ENCODE measurements at places on chromosomes 1 and 21. TPM values are rescaled to one million over a fixed set of nuclear protein-coding genes. Genes with fewer than 3 reads are reported as not detected.

Gene MTARC1
- not detected for polyA plus RNA-seq

GRCh38 chr1:248828845-248829244 lies 3.1 kb upstream of the SH3BP5L start:
- DNase-seq = peak; percentile 86

Gene SDCCAG8
- polyA plus RNA-seq = 17.4 TPM

GRCh38 chr1:39269791-39270342 lies 65.4 kb downstream of the MACF1 start:
- no peak for DNase-seq

Gene HTR6
- polyA plus RNA-seq = not detected

DNA sequence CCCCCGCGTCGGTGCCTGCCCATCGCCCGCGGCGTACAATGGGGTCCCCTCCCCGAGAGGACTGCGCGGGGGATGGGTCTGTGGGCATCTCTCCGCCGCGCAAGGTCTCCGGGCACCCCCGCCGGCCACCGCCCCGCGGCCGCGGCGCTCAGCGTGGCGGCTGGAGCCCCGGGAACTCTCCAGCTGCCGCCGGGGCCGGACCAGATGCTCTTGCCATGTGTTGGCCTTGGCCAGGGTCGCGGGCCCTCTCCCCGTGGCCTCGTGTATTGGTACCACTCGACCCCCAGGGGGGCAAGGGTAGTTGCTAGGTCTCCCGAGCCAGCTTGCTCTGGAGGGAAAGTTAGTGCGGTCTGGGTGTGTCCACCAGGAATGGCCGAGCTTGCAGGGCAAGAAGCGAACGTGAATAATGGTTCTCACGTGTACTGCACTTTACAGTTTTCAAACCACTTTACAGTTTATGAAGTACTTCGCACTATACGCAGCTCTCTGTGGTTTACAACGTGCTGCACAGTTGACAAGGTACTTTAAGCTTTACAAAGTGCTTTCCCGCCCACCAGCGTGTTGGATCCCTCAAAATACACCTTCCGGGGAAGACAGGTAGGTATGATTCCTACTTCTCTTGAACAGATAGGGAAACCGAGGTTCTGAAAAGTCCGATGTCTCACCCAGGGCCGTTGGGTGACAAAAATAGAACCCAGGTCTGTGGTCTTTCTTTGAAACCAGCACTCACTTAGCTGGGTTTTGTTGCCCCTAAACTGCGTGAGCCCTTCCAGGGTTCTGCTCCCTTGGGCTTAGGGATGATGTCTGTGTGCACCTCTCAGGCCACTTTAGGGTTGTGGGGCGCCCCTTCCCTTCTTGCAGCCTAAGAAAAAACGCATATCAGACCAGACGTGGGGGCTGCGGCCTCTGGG lies 1.2 kb downstream of the EPHB2 start:
- DNase-seq = no peak

- no peak for DNase-seq
These were observed 400 bp upstream of the PGBD2 start for GRCh38 chr1:248905662-248906008.

DNA sequence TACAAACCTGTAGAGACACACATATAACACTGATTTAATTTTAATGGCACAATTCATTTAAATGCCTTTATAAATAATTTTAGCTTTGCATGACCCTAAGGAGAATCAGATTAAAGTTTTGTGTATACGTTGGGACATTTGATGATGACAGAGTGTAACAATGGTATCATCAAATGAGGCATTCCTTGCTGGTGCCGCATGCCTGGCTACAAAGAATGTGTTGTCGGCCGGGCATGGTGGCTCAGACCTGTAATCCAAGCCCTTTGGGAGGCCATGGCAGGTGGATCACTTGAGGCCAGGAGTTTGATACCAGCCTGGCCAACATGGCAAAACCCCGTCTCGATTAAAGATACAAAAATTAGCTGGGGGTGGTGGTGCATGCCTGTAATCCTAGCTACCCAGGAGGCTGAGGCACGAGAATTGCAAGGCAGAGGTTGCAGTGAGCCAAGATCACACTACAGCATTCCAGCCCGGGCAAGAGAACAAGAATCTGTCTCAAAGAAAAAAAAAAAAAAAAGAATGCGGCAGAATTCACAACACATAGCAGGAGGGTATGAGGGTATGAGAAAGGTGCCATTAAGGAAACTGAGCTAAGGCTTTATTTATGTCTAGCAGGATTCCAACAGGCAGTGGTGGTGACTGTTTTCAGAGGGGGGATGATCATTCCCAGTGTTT lies 58.9 kb downstream of the PTPN14 start:
- no peak for DNase-seq

Gene CNKSR1
- polyA plus RNA-seq = 2.0 TPM

DNA sequence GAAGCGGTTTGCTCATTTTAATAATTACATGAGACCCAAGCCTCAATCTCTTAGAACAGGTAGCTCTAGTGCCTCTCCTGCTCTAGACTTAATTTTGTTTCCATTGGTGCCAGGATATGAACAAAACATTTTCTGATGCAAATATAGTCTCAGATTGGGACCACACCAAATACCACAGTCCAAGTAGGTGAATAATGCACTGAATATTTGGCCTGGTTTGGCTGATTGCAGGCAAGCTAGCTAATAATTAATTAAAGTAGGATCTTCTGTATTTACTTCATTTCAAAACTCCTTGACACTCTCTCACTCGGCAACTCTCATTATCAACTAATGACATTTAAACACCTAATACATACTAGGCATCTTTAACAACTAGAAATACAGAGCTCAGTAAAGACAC lies 219.6 kb downstream of the LTN1 start:
- no peak for DNase-seq

DNA sequence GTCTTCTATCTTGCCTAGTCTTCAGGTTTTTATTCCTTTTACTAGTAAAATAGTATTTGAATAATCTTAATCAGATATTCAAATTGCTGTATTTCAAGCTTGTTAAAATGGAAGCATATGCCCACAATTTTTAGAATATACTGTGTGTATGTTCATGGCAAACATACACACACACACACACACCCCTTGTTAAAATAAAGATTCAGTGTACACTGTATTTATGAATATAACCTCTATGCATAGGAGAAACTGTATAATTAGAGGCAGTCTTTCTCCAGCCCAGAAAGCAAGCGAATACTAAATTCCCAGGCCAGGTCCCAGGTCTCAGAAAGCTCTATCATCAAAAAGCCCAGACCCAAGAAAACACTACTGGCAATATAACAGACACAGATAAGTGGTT lies 57.8 kb downstream of the JAK1 start:
- DNase-seq = no peak

GRCh38 chr1:201064806-201065205 lies 41.3 kb upstream of the KIF21B start:
- DNase-seq = no peak

Gene PLPPR4
- polyA plus RNA-seq = not detected

Gene CD1C
- not detected for polyA plus RNA-seq

DNA sequence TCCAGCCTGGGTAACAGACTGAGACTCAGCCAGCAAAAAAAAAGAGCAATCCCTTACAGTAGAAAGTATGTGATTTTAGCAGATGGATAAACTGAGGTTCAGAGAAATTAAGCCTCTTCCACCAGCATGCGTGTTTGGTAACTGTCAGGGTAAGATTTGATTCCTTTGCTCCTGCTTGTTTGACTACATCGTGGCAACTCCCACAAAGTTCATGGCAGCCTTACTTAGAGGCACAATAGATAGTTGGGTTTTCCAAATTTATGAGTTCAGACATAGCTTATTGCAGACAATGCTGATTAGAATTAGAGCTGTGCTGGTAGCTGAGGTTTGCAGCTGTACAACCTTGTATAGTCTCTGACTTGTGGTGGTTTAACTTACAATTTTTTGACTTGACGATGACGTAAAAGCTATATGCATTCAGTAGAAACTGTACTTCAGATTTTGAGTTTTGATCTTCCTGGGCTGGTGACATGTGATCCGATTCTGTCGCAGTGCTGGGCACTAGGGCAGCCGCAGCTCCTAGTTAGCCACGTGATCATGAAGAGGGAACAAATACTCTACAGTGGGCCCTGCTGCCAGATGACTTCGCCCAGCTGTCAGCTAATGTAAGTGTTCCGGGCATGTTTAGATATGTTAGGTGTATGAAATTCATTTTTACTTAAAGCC lies 167.8 kb downstream of the DHRS3 start:
- DNase-seq = no peak

GRCh38 chr21:33229784-33230544 lies at the start of gene IFNAR2:
Gene IFNAR2, plus strand, starts transcription at chr21:33229938. Its CDS starts 11,985 bp downstream, at chr21:33241923.
- DNase-seq = peak; percentile 99

Gene FCRLB
- polyA plus RNA-seq = 4.6 TPM

GRCh38 chr1:162987866-162988265 lies 81.3 kb upstream of the RGS4 start:
- no peak for DNase-seq

DNA sequence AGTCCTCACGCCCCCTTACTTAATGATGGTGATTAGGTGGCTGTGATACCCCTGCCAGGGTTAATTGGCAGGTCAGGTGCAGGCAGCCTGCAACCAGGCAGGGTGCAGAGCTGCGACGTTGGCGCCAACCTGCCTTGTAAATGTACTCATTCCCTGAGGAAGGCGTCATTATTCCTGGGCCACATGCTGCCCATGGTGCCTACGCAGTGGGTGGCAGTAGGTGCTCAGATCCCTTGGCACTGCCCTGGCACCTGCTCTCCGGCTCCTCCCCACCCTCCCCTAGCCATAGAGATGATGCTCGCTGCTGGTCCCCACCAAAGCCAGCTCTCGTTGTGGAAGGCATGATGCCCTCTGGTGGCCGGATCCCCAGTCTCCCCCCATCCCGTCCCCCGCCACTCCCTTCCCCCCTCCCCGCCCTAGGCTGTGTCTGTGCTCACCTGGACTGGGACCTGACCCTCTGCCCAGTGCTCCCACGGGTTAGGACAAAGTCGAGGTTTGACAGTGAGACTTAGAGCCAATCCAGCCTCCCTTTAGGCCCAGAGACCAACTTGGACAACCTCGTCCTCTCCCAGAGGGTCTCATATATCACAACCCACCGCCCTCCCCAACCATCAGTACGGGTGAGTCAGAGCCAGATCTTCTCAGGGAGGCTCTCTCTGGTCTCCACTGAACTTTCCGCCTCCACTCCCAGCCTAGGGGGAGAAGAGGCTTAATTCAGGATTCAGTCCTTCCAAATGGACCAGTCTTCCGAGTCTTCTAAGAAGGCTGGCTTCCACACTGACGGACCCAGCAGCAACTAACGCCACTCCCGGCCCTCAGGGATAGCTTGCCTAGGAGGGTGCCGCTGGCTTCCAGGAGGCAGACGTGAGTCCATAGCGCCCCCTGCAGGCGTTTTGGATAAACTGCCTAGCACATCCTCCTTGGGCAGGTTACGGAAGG lies 5.7 kb downstream of the KRTCAP2 start:
- DNase-seq = peak; percentile 85

- no peak for DNase-seq
These were observed at the start of gene TNN for GRCh38 chr1:175067362-175068106. Gene TNN, plus strand, starts transcription at chr1:175067833. Its CDS starts 9,586 bp downstream, at chr1:175077419.

DNA sequence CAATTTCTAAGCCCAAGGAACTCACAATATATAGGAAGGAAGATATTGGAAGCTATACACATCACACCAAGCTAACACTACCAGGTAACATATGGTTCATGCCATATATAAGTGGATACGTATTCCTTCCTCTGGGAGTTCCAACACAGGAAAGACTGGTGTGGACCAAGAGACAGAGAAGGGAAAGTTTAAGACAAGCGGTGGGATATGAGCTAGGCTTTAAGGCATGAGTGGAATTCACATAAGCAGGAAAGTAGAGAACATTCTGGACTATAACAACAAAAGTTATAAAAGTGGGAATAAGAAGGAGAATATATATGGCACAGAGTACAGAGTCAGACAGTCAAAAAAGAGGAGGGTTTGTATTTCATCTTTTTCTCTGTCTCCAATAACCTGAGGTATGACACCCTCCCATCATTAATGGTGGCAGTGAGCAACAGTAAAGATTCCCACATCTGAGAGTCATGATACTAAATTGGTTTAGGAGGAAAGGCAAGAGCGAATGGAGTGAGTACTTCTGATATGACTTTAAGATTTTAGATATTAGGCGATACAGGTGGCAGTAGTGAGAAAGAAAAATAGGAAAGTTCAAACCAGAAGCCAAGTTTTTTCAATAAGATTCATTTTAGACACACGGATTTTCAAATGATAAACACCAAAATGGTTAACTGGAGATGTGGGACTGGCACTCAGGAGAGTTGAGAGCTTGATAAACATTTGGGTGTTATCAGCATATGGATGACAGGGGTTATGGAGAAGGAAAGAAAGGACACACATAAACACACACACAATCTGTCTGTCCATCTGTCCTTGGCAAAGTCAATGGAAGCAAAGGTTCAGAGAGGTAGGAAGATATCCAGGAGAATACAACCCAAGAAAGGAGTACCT lies 87.4 kb upstream of the TTC39A start:
- no peak for DNase-seq

GRCh38 chr1:155071701-155072100 lies 6.9 kb upstream of the EFNA3 start:
- peak; percentile 53 for DNase-seq

- DNase-seq = no peak
These were observed 107.8 kb downstream of the NME7 start for GRCh38 chr1:169259816-169260215.

Gene SLC6A17
- not detected for polyA plus RNA-seq

DNA sequence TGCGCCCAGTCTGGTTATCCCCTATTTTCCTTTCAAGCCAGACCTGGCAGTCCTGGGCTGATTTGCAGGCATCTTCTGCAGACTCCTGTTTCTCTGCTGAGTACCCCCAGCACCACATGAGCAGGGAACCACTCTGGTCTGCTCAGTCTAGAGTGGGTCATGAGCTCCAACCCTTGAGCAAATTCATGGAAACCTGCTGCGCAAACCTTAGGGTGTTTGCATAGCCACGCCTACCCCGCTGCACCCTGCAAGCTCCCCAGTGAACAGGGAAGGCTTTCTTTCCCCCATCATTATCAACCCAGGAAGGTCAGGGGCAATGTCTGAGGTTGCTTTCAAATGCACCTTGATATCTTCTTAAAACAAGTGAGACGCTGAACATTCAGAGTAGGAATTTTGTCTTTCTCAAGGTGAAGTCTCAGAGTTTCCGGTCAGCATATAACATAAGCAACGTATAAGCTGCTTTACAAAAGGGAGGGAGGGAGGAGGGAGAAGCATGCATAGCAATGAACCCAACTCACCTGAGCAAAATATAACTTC lies 11.1 kb upstream of the KCNE1 start:
- DNase-seq = no peak

Gene HSD11B1
- not detected for polyA plus RNA-seq

GRCh38 chr1:68346188-68346808 lies 103.5 kb downstream of the RPE65 start:
- DNase-seq = peak; percentile 7

- no peak for DNase-seq
These were observed 26.5 kb upstream of the PLXNA2 start for GRCh38 chr1:208270651-208271141.

DNA sequence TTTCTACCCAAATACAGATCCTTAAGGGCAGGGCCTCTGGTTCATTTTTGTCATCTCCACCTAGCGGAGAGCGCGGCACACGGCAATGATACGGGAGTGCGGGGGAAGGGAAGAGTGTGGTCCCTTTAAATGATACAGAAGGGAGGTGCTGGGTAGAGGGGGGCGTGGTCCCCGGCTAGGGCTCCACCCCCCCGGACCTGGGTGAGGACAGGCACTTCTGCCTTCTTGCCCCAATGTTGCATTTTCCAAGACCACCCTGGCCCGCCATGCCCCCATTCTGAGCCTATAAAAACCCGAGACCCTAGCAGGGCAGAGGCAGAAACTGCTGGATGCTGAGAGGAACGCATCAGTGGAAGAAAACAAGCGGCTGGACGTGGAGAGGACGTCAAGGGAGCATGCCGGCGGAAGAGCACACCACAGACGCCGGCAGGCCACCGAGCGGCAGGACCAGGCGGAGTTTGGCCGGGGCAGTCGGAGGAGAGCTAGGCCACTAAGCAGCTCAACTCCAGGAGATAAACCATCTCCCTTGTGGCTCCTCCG lies 30.0 kb downstream of the LRRC3 start:
- DNase-seq = peak; percentile 61

GRCh38 chr1:203296460-203297073 lies 8.8 kb upstream of the BTG2 start:
- DNase-seq = no peak

All from K562 (cell line).